Stimulated activated CD8-positive, alpha-beta memory T cell treated with anti-CD3 and anti-CD28 coated beads, Interleukin-4, amount 100 ng/mL, for 4 hours (primary cell): ENCODE measurements at places on chromosomes 16 and 17.

- no peak for DNase-seq
Observed at GRCh38 chr17:10046786-10047785, 142.0 kb upstream of the RCVRN start.

- no peak for DNase-seq
Observed at GRCh38 chr16:87608400-87608985, 6.2 kb downstream of the JPH3 start.

GRCh38 chr16:88526906-88527185, 43.4 kb upstream of the ZC3H18 start:
- DNase-seq = no peak

DNA sequence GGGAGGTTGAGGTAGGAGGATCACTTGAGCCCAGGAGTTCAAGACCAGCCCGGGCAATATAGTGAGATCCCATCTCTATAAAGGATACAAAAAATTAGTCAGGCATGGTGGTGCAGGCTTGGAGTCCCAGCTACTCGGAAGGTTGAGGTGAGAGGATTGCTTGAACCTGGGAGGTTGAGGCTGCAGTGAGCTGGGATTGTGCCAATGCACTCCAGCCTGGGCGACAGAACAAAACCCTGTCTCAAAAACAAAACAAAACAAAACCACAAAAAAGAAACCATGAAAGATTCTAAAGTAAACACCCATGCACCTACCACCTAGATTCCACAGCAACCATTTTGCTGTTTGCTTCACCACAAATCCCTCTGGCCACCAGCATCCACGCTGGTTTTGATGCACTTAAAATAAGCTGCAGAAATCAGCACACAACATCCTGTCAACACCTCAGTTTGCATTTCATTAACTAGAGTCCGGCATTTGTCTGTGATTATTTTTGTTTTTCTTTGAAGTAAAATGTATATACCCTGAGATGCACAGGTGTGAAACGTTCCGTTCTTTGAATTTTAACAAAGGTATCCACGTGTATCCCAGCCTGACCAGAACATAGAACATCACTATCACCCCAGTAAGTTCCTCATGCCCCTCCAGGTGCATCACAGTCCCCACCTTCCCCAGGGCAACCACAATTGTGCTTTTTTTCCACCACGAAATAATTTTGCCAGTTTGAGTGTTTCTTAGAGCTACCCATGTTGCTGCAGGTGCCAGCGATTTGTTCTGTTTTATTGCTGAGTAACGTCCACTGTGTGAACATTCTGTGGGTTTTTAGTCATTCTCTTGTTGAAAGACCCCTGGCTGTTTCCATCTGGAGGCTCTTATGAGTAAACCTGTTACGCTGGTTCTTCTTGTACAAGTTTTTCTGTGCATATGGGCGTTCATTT, 191.5 kb downstream of the SEC14L1 start:
- no peak for DNase-seq

- DNase-seq = no peak
Observed at GRCh38 chr16:70520612-70521297, 2.6 kb downstream of the COG4 start.

GRCh38 chr17:79093270-79093669, 18.6 kb downstream of the ENGASE start:
- DNase-seq = no peak

DNA sequence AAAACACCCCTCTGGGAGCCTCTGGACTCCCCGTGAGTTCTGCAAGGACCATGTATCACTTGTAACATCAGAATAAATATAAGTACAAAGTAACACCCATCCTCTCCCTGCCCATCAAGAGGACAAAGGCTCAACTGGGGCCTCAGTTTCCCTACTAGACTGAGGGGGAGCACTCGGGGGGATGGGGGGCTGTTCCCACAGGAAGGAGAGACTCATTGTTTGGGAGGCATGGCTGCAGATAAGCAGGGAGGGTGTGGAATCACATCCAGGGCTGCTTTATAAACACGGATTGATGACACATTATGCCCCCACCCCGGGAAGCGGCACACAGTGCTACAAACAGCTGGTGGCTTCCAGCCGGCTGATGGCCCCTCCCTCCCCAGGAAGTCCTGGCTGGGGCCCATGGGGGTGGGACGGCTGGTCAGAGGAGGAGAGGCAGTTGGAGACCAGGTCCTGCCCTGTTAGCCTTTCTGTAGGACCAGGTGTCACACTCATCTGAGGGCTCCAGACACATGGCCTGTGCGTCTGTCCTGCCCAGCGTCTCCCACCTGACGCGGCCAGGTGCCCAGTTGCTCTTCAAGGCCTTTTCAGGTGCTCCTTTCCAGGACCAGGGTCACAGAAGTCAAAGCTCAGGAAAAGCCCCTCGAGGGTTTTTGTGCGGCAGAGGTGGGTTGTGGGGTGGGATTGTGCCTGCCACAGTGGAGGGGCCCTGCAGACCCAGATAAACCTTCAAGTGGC, 1.3 kb upstream of the MPG start:
- DNase-seq = no peak

DNA sequence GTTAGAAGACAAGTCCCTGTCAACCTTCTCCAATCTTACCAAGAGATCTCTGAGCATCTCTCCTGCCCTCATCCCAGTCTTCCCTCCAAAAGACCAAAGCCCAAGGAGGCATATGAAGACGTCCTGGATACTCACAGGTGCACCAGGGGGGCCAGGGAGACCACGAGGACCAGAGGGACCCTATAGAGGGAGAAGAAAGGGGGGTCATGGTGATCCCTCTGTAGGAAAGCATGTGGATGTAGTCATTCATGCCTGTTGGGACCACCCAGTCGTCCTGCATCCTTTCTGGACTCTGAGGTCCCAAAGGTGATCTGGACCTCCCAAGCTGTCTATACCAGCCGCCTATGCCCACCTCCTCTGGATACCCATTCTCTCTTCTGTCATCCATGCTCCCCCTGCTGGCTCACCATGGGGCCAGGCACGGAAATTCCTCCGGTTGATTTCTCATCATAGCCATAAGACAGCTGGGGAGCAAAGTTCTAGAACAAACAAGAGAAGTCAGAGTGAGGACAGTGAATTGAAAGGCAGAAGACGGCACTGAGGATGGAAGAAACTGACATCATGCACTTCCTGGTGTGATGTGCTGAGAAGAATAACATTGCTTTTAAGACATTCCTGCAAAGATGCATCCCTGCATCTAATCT, 3.3 kb downstream of the COL1A1 start:
- no peak for DNase-seq

DNA sequence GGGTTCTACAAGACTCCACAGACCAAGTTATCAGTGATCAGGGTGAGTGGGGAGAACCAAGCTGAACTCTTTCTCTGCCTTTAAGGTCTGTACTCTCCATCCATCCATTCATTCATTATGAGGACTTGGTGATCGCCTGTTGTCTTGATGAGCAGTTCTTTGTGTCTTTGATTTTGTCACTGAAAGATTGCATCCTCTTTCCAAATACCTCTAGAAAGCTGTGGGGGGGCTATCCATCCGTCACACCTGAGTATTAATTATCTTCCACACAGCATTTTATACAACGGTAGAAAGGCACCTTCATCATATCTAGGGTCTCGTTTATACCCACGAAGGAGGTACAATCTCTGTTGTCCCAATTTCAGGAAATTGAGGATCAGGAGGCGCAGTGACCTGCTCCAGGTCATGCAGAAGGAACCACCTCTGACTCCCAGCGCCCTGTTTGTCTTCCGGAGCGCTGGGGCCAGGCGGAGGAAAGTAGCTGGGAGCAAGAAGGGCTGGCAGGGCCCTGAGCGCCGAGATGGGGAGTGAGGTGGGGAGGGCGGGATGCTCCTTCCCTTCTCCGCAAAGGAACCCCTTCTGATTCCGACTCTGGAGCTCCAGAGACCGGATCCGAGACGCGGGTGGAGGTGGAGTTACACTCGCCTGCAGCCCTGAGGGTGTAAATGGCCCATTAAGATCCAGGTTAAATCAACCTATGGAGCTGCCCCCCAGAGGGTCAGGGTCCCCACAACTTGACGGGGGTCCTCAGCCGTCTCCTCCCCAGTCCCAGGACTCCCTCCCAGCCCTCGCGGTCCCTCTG, 605 bp upstream of the ABAT start:
- DNase-seq = no peak

DNA sequence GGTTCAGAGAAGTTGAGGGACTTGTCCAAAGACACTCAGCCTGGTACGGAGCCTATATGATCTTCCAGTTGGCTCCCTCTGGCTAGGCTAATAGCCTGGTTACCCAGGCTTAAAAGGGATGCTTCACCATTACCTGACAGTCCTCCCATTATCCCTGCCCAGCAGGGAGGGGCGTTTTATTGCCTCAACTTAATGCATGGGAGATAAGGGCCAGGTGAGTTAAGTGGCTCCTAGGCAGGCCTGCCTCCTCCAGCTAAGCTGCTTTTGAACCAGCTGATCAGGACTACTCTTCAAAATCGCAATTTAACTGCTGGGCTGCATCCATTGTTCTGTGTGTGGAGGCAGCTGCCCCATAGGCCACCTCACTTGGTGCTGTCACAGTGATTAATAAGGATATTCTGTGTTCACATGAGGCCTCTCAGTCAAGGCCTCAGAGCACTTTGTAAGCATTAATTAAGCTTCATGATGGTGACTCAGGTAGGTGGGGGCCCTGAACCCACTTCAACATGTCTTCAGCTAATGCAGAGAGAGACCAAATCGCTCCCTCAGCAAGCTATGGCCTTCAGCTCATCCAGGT, 27.9 kb downstream of the SMPD3 start:
- DNase-seq = no peak

DNA sequence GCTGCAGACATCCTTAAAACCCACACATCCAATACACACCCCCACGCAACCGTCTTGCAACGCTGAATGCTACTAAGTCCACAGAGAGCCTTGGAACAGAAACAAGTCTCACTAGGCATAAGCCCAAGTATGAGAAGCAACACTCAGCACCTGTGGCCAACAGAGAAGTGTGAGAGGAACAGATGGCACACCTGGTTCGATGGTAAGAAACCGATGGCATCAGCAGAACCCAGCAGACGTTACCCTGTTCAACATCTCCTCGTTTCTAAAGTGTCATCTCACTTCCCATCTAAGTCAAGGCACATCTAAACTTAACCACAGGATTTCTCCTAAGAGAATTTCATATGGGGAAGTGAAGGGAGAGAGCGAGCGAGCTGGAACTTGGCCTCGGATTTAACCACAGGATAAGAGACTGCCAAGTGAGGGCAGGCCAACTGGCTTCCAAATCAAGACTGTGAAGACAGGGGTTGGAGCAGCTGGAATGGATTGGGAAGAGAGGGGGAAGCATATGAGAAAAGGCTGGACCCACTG, 41.0 kb downstream of the NXPH3 start:
- no peak for DNase-seq

- DNase-seq = no peak
Observed at GRCh38 chr17:60249290-60249826, 99.6 kb downstream of the CA4 start.

GRCh38 chr17:15440347-15440746, 27.1 kb downstream of the CDRT4 start:
- DNase-seq = no peak

GRCh38 chr17:34892461-34893249, 68.6 kb downstream of the CCT6B start:
- no peak for DNase-seq

- DNase-seq = no peak
Observed at GRCh38 chr16:77594799-77595596, 127.3 kb upstream of the NUDT7 start.

DNA sequence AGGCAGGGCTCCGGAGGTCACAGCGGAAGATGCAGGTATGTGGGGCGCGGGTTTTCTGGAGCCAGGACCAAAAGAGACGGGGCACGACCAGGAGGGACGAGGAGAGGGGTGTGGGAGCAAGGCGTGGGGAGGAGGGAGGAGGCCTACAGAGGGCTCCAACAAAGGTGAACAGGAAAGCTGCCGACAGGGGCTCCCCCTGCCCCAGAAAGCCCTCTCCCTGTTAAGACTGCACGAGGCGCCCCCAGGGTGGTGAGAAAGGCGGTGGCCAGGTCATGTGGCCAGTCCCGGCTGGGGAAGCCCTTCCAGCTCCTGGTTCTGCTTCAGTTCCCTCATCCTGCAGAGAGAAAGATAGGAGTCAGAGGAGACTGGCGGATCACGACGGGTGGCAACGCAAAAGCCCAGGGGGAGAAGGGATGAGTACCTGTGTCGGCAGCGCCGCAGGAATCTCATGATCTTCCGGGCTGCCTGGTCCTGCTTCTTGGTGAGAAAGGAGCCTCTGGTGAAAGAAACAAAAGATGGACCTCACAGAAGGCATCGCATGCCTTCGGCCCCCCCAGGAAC, 949 bp upstream of the SPAG7 start:
- DNase-seq = no peak

GRCh38 chr17:41318231-41318630, 2.7 kb upstream of the KRTAP17-1 start:
- no peak for DNase-seq

DNA sequence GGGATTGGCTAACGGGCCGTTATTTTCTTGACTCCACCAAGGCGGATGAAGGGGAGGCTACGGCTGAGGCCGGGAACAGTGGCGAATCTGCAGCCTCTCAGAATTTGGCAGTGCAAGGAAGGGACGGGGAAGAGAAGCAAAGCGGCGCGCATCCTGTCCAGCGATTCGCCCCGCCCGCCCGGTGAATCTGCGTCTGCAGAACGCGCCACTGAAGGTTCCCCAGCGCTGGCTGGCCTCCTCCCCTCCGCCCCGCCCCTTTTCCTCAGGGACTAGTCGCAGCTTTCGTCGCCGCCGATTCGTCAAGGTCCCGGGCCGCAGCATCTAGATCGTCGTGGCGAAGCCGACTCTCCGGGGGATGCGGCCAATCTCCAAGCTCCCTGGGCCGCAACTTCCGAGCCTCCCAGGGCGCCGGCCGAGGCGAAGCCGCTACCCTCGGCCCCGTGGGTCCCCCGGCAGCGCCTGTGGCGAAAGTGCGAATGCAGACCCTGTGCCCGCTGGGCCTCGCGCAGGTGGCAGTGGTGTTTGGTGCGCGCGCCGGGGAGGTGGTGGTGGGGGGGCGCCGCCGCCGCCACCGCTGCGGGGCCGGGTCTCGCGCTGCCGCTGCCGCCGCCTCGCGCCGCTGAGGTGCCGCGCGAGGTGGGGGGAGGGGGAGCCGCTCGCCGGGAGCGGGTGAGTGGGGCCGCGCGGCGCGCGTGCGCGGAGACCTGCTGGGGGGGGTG, at the start of gene SETD1A:
SETD1A (plus strand) TSS at position 299 of the 719 bp plus-strand sequence. CDS start 978 bp downstream, outside the sequence.
- peak; percentile 95 for DNase-seq

DNA sequence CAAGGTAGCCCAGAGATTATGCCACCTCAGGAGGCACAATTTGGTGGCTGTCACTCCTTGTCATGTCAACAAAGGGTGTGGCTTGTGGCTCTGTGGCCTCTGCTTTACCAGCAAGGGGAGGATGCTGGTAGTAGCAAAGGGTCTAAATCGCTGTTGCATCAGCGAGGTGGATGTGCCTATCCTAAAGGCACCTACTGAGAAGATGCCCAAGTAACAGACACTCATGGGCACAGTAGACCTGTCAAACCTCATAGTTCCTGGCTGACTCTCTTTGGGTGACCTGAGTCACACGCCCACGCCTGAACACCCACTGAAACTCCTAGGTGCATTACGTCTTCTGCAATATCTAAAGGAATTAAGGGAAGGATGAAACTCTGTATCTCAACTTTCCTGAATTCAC, 139.5 kb downstream of the PRKCB start:
- no peak for DNase-seq

DNA sequence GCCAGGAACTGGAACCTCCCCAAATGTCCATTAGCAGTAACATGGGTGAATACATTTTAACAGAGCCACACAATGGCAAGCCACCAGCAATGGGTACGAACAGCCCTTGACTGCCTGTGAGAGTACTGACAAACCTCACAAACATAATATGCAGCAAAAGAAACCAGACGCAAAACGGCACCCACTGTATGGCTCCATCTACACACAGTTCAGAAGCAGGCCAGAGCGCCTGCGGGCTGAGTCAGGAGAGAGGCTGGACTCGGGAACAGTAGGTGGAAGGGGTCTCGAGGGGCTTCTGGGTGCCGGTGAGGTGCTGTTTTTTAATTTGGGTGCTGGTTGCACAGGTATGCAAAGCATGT, 77.4 kb upstream of the TOB1 start:
- no peak for DNase-seq
